NCI-H1436 treated with DMSO at 0.1 percent for 48 hours (cell line): ENCODE measurements at places on chromosomes 6 and 20.
A peak's percentile ranks its signal among the peaks of the same experiment; 100 is the strongest.

DNA sequence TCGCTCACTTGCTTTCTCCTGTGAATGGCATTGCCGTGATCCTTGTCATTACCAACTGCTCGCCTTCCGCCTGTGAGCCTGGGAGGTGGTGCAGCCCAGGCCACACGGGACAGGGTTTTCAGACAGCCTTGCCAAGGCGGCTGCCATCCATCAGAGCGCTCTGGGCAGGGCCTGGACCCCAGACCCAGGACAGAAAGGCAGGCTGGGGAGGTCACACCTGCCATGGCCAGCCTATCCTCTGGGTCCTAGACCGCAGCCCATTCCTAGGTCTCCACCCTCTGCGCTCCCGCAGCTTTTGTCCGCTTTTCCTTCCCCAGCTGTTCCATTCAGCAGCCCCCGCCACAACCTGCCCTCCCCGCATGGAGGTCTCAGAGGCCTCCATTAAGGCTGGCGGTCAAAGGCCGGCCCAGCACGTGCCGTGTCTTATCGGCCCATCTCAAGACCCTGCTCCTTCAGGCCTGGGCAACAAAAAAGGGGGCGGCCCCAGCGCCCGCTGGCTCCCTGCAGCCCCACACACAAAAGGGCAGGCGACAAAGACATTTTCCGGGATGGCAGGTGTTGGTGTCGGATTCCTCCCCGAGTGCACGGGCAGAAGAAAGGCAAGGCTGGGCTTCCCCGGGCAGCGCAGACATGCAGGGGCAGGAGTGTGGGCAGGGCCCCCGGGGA lies 28.1 kb downstream of the INSM1 start:
- DNase-seq = peak; percentile 46

DNA sequence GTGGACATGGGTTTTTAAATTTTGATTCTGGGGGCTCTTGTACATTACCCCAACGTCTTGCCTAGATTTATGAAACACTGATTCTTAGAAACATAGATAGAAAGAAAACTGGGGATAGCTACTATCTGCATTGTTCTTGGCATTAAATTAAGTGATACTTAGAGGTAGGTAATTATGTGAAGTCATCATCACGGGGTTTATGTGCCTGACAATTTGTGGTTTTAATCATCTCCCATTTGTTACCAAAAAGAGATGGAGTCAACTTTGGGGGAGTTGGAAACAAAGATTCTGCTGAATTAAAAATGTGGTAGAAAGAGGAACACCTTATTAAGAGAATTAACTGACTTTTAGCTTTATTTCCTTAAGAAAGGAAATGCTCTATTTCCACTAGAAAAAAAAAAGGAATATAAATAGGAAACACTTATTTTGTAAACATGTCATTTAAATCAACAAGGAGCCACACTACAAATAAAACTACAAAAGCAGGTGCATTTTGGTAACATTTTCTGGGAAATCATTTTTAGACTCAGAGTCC lies 5.6 kb downstream of the TNFAIP3 start:
- no peak for DNase-seq

DNA sequence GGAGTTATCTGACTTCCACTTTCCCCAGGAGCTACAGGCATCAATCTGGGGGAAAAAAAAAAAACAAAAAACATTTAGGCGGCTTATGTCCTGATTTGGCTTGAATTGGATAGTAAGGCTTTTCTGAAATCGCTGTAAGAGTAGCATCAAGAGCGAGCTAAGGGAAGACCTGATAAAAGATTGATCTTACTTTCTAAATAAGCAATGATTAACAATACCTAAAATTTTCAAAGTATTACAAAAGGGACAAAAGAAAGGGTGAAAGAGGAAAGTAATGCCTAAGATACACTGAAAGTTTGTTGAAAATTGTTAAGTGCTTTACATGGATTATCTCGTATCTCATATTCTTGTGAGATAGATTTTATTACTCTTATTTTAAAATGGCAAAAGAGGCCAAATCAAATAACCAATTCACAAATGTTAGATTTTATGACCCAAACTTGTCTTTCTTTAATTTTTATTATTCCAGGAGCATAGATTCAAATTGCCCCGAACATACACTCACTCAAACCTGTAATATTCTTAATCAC lies 106.4 kb upstream of the PRSS16 start:
- no peak for DNase-seq

DNA sequence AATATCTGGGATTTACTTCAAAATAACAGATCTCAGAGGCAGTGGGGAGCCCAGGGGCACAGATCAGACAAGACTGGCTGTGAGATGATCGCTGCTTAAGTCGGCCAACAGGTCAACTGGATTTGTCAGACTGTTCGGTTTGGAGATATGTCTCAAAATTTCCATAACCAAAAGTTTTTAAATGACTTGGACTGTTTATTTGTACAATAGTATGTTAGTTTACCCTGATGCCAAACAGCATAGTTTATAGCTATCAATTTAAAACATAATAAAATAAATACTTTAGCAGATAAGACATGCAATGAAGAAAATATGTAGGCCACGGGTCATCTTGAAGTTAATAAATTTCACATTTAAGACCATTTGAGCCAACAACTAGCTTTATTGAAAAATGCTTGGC lies 126.7 kb downstream of the IRF4 start:
- no peak for DNase-seq

DNA sequence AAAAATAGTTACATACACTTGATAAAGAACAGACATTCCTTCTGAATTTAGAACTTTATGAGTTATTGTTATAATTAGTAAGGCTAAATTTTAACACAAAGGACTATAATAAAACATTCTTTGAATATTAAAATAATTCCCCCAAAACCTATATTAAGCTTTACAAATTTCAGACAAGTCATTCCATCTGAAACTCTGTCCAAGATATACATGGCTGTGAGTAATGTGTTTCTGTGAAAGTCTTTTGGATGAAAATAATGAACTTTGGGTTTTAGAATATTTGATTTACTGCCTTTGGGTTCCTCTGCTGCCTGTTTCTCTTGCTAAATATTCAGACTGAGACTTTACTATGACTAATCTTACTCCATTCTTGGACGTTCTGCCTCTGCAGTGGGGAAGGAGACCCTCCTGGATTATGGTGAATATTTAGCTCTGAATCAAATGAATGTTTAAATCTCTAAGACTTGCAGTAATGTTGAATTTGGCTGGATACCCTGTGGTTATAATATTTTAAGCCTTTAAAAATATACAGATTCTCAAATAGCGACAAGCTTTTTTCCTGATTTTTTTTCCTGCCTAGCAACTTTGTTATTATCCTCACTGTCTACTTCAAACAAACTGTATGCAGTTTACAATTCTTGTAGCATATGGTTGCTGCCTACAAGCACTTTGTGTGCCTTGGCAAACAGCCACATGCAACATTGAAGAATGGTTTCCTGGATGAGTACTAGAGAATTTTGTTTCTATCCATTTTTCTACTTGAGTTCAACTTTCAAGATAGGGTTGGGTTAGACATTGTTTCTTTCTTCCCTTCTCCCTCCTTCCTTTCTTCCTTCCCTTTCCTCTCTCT lies 51.4 kb downstream of the TXLNB start:
- DNase-seq = no peak

GRCh38 chr6:113649880-113650609 lies 207.1 kb upstream of the MARCKS start:
- DNase-seq = no peak

GRCh38 chr20:64065974-64066343 lies 3.0 kb downstream of the TCEA2 start:
- DNase-seq = no peak

- no peak for DNase-seq
Observed at GRCh38 chr6:159655409-159655988, 37.5 kb downstream of the SOD2 start.

DNA sequence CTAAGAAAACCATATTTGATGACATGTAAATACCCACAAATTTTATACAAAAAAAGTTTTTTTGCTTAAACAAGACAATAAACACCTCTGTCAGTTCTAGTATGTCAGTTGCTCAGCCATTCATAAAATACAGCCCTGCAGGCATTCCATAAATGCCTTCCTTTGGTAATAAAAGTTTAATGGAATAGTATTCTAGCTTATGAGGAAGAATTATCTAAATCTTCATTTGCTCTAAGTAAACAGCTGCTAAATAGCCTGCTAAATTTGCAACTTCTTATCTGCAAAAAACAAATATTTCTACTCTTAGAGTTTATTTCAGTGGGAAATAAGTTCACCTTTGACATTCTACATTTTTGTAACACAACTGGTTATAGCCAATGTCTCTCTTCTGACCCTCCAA lies 108.8 kb downstream of the SMLR1 start:
- no peak for DNase-seq

DNA sequence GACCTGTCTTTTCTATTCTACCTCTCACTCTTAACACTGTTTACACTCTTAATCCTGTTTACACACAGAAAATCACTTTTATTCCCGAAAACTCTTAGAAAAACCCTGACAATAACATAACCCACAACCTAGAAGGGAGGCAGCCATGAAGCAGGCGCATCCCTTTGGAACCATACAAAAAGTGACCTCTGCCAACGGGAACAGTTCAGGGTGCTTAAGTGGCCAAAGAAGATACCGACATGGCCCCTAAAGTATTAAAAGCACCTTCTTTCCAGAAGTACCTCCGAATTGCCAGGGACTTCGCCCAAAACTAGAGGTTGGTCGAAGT lies 490 bp downstream of the MMUT start:
- no peak for DNase-seq

- DNase-seq = peak; percentile 26
Observed at GRCh38 chr20:47334022-47334551, 22.4 kb downstream of the ZMYND8 start.

- peak; percentile 41 for DNase-seq
Observed at GRCh38 chr6:33344701-33345697, 27.5 kb upstream of the ZBTB22 start.

DNA sequence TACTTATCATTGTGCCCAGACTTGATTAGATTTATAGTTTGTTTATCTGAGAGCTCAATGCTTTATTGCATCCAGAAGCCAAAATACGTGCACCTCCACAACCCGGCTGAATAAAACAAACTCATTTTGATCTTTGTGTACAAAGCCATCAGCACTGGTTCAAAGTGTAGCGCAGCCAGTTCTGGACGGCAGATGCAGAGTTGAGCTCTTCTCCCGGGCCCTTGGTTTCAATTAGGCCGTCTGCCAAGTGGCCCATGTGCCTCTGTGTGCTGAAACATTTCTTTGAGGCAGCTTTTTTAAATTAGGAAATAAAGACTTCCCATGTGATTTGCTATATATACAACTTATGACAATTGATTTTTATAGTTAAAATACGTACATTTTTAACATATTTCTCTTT lies 96.2 kb upstream of the RSPO3 start:
- DNase-seq = no peak

DNA sequence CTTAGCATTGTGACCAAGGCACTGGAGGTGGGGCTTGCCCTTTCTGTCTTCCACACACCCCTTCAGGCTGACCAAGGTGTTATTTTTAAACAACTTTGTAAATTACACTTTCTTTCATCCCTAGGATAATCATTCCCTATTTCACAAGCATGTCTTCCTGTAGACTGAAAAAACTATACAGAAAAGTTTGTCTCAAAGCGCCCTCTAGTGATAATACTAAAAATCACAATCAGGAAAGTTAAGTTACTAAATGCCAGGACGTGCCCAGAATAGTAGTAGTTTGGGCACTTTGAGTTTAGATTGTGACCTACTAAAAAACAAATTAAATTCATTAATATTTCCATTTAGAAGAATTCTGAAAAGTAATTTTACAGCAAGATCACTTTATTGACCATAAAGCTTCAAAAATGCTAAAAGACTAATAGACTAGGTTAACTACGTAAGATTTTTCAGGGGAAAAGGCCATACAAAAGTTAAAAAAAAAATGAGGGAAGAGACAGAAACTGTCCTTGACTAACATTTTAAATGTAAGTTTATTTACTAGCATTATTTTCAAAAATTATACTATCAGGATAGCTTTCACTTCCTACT lies 123.3 kb upstream of the DUSP22 start:
- DNase-seq = peak; percentile 3

- no peak for DNase-seq
Observed at GRCh38 chr20:36732456-36732855, 13.4 kb downstream of the NDRG3 start.

GRCh38 chr6:109428889-109429477 lies 11.4 kb downstream of the PPIL6 start:
- DNase-seq = no peak

GRCh38 chr20:22827916-22828315 lies 207.2 kb upstream of the SSTR4 start:
- DNase-seq = no peak

- no peak for DNase-seq
Observed at GRCh38 chr20:57270204-57270984, 4.0 kb upstream of the BMP7 start.

- no peak for DNase-seq
Observed at GRCh38 chr6:106102967-106103727, 17.0 kb downstream of the PRDM1 start.

- DNase-seq = no peak
Observed at GRCh38 chr6:36387440-36388303, at the start of gene ETV7. Gene ETV7, minus strand, starts transcription at chr6:36387669. Its CDS starts 128 bp downstream, at chr6:36387541.

DNA sequence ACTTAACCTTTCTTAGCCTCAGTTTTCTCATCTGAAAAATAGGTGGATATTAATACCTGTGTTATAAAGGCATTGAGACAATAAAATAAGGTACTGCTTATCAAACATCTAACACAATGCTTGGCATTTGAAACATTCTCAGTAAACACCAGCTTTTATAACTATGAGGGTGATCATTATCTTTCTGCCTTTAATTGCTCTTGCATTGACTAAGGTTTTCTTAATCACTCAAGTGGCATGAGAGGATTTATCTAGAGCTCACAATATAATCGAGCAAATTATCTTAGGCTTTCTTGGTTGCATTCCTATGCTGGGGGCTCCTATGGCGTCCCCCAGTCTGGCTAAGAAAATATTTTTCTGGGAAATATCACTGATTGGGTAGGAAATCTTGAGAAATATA lies 716.4 kb upstream of the MARCKS start:
- DNase-seq = no peak

- DNase-seq = no peak
Observed at GRCh38 chr6:3776881-3777507, 25.5 kb upstream of the PXDC1 start.

GRCh38 chr6:165298402-165298801 lies 11.0 kb downstream of the C6orf118 start:
- DNase-seq = no peak

DNA sequence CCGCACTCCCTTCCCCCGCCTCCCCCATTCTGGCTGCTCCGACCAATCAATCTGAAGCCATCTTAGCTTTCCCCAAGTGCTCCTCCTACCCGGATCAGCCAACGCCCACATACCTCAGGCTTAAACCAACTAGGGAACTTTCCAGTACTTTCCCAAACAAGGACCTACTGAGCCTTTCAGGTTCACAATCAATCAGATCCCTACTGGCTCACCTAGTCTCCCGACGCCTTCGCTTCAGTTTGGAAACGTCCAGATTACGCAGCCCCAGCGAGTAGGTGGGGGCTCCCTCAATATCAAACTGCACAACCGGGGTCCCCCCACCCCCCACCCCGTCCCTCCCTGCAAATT lies 432 bp downstream of the HSPA1L start:
- peak; percentile 85 for DNase-seq

DNA sequence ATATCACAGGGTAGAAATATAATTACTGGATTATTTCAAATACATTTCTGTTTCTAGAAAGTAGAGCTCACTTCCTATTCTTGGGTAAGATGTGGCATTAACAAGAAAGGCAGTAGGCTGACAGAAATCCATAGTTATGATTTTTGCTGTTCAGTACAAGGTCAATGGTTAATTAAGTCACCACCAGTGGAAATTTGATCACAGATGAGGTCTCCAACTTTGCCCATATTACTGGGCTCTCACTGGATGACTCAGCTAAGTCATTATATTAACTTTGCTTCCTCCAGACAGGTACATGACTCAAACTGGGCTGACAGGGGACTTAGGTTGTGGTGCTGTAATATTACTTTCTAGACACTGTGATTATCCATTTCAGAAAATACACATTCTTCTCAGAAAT lies 212.4 kb downstream of the GRIK2 start:
- no peak for DNase-seq

GRCh38 chr6:42460883-42461282 lies 9.2 kb upstream of the TRERF1 start:
- no peak for DNase-seq
